ENCODE measurements at places on chromosomes 7 and 10.
A peak's percentile ranks its signal among the peaks of the same experiment; 100 is the strongest.

DNA sequence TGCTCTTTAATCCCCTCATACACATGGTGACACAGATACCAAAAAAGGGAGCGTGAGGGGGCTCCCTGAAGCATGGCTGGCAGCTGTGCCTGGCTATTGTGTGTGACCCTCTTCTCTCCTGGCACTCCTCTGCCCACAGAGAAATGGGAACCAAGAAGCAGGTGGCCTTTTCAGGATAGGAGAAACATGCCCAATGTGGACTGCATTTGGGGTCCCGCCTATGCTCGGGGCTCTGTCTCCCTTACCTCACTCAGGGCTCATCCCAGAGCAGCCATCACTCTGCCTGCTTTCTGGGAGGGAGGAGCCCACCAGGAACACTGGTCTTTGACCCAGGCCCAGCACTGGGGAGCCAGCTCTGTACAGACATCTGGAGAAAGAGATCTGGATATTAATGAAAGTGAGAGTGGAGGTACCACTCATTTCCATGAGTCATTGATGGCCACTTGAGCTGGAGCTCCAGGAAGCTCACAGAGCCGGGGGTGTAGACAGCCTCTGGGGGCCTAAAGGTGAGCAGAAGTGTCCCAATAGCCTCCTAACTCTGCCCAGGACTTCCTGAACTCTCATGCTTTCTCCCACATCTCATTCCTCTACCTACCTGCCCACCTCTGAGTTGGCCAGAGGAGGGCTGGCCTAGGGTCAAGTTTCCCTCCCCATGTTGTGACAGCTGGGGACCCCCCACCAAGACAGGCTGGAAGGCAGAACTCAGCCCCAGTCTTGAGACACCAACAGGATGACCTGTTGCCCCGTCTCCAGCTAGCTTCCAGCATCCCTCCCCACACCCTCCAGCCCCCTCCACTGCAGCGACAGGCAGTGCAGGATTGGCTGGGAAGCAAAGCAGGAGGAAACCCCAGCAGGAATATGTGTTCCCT is 42.6 kb downstream of the DRGX start:
- DNase-seq: no peak

DNA sequence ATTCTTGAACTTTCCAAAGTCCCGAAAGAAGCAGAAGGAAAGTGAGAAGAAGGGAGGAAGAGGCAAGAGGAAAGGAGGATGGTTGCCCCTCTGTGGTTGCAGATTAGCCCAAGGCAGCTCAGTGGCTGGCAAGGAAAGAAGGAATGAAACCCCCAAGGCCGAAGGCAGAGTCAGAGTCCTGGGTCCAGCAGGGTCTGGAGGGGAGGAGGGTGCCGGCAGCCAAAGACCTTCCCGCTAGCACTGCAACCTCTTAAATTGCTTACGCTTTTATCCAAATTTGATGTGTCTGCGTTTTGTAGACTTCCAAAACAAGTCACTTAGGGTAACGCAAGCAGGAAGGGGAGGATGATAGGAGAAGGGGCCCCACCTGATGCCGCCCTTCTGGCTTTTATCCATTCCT is 7.4 kb upstream of the PFKP start:
- DNase-seq: no peak

DNA sequence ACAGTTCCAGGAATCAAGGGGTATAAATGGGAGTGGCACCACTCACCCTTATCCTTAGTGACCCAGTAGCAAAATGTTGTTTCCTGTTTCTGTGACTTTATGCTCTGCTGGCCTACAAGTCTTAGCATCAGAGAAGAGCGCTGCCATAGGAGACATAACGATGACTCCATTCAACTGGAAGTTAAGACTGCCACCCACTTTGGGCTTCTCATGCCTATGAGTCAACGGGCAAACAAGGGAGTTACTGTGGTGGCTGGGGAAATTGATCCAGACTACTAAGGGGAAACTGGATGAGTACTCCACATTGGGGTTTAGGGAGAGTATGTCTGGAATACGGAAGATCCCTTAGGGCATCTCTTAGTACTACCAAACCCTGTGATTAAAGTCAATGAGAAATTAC is 40.6 kb upstream of the PIK3CG start:
- DNase-seq: no peak

DNA sequence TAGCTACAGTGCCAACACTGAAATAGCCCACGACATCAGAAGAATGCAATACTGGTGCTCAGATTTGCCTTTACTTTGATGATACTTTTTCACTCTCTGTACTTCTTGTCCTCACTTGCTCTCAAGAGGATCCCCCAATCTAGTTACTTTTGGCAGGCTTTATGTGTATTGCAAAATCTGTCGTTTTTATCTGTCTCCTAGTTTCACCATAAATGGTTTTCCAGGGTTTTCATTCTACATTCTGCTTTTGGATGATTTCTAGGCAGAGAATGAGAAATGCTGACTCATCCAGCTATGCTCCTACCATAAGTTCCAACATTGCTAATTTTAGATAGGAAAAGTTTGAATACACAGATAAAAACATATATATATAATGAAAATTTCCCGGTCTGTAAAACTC is 659.5 kb upstream of the NRG3 start:
- DNase-seq: no peak

DNA sequence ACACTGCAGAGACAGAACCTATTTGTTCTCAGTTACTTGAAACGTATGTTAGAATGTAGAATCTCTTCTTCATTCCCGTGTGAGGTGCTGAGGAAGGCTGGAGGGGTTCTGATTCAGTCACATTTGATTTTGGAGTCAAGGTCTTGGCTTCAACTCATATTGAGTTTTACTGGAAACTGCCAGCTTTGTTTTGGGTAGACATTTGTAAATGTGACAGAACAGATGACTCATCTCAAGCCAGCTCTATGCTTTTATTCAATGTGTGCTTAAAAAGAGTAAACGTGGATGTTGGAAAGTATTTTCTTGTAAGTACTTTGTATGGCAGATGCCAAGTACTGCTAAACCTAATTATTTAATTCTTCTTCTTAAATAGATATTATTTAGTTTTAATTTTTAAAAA is 780.8 kb upstream of the C7orf33 start:
- no peak for DNase-seq

- no peak for DNase-seq
Measured at GRCh38 chr7:27936768-27937102, 196.8 kb downstream of the TAX1BP1 start.

GRCh38 chr7:95687759-95688343 is 84.5 kb upstream of the DYNC1I1 start:
- DNase-seq: no peak

DNA sequence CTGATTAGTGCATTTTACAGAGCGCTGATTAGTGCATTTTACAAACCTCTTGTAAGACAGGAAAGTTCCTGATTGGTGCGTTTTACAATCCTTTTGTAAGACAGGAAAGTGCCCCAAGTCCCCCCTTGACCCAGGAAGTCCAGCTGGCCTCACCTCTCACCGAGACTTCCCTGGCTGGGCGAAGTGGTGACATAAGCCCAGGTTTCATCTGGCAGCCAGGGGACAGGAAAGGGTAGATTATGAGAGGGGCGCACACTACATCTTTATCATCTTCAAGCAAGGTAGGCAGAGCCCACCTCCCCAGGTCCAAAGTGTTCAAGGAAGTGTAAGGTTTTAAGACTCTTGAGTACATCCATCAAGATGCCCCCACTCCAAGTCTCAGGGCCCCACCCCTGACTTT is 5.5 kb upstream of the GDF10 start:
- DNase-seq: no peak

DNA sequence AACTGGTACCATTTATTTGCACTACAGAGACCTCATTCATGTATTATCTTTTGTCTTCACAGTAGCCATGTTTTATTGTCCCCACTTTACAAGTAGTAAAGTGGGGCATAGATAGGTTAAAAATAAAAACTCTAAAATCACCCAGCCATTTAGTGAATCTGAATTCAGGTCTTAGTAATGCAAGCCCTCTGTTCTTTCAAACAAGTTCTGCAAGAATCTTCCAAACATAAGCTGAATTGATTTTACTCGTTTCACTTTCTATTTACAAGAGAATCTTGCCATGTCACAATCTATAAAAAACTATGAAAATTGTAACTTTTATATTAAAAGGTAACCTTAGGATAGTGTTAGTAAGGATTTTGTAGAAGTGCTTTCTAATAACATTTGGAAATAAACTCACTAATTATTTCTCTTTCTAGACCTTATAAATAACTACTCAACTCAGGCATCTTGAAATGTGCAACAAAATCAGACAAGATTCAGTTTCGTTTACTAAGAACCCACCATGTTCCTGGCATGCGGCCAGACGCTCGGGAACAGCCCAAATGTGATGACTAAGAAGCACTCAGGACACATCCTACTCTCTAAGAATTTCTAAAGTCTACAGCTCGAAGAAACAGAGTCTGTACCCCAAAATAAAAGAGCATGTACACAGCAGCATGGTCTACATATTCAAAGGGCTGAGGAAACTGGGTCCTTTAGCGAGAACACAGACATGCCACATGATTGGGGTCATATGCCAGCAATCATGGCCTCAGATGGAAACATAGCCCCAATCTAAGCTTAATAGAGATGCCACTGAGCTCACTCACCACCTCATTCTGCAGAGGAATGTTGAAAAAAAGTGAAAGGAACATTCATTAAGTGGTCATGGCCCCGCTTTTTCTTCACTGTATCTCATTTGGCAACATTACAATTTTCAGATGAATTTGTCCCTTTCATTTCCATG is 167.6 kb downstream of the AMPH start:
- peak; percentile 63 for DNase-seq

DNA sequence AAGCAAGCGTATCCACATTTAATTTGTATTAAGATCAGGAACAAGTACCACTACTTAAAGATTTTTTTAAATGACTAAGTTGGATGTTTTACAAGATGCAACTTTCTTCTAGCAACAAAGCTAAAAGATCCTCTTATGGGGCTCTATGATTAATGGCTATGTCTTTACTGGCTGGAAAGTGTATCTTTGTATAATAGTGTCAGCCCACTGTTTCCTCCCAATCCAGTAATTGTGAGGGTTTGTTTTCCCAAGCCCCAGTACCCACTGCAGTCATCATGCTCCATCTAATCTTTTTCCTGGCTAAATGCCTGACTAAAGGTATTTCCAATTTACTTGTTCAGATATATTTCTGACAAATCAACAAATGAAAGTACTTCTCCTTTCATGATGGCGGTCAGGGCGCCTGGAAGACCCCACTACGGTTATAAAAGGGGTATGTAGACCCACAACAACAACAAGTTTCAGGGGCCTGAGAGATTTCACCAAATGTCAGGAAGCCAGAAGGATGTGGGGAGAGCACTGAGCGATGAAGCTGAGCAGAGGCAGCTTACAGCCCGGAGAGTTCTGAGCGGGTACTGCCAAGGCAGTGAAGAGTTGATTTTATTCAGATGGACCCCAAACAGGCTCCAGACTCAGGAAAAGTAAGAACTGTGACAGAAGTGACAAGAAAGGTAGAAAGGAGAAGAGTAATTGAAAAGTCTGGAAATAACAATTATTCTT is 222.6 kb upstream of the KLF14 start:
- DNase-seq: no peak

- DNase-seq: no peak
Measured at GRCh38 chr7:44274623-44274975, 50.8 kb downstream of the CAMK2B start.

DNA sequence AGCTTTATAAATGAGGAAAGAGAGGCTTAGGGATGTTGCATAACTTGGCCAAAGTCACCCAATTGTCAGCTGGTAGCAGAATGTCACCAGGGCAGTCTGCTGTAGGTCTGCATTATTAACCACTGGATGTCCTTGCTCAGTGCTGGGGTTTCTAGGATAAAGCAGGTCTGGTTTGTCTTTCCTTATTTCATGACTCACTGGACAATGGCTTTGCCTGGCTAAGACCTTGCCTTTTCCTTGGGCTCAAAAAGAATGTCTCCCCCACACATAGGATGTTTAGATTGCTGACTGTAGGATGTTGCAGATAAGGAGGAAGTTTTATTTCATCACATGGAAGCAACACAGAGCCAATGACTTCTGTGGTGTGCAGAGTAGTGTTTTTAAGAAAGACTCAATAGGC is 29.4 kb downstream of the WDFY4 start:
- DNase-seq: no peak

- DNase-seq: no peak
Measured at GRCh38 chr10:106987362-106987761, 177.1 kb downstream of the SORCS1 start.

DNA sequence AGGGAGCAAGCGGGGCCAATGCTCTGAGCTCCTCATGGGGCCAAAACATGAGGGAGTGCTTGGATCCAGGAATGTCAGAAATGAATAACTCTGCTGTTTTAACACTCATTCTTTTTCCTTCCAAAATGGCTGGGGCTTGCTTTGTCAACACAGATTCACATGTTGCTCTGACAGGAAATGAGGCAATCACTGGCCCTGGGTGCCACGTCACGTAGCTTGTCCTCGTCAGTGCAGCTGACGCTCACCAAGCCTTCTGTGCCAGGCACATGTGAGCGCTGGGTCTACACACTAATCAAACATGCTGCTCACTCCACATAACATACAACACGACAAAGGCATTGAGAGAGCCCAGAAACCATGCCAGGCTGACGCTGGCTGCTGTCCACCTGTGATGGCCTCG is 198.9 kb downstream of the WDR37 start:
- DNase-seq: no peak

- no peak for DNase-seq
Measured at GRCh38 chr7:127879436-127879835, 151.8 kb downstream of the LRRC4 start.

DNA sequence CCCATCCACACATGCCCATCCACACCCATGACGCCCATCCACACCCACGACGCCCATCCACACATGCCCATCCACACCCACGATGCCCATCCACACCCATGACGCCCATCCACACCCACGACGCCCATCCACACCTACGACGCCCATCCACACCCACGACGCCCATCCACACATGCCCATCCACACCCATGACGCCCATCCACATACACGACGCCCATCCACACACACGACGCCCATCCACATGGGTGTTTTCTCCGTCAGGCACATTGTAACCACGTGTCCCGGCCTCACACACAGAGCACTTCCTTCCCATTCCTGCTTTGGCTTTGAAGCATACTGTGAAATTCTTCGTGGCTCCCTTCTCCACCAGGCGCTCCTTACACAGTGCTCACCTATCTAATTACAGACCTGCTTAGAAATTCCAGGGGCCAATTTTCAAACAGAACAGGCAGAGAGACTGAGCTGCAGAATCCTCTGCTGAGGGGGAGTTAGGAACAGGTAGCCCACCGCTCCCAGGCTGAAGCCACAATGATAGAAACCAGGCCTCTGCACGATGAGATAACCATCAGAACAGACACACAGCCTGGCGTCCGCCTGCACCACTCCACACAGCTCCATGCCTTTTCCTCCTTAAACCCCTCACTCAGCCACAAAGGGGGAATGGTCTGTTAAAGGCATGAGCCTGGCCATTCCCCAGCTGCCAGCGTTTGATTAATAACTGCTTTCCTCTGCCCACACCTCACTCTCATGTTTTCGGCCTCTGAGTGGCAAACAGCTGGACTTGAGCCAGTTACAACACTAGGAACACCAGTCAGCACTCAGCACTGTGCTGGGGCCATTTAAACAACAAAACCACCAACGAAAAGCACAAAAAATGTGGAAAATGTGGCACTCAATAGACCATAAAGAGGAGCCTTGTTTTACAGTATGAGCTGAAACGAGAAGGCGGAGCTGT is 501.6 kb downstream of the PTPRN2 start:
- DNase-seq: no peak
